ENCODE measurements at places on chromosomes 1 and 21.

- DNase-seq: no peak
Observed at GRCh38 chr21:38929142-38929541, 123.4 kb downstream of the ETS2 start.

GRCh38 chr1:94831641-94832040 is 11.5 kb downstream of the SLC44A3 start:
- DNase-seq: peak; percentile 40

DNA sequence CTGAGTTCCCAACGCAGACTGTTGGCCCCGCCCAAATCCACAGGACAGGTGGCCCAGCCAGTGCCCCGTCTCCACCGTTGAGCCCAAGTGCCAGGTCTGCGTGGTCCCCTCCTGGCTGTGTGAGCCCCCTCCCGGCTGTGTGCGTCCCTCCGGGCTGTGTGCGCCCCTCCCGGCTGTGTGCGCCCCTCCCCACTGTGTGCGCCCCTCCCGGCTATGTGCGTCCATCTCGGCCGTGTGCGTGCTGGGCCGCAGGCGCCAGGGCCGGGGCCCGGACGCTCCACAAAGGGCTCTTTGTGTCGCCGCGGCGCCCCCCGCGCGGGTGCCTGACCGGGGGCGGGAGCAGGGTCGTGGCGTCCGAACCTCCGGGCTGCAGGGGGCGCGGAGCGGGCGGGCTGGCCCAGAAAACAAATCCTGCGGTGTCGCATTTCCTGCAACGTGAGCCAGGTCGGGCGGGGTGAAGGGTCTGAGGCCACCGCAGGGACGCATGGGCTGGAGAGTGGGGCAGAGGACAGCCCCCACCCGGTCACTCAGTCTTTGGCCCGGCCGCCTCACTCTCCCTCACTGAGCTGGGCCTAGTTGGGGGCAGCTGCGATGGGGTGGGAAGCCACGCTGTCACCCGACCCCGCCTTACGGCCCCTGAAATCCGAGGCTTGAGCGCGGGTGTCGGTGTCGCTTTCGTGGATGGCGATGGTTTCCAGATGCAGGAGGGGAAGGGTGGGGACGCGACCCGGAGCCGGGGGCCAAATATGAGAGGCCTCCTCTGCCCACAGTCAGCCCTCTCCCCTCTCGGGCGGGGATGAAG is 18.8 kb downstream of the TNFRSF25 start:
- DNase-seq: no peak

DNA sequence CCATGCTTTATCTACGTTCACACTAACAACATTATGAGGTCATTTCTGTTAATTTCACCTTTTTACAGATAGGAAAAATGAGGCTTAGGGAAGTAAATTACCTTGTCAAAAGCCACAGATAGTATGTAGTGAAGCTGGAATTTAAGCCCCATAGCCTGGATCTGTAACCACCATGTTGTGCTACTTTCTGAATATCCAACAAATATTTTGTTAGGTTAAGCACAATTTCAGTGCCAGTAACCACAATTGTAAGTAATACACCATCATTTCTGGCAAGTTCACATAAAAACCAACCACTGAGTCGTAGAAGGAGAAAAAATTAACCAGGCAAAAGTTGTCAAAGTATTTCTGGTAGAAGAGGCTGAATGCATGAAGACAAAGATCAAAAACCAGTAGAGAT is 593.1 kb upstream of the CAMK1G start:
- no peak for DNase-seq

- no peak for DNase-seq
Observed at GRCh38 chr1:47186267-47187185, 3.3 kb downstream of the PDZK1IP1 start.

GRCh38 chr1:55703726-55704363 is 488.7 kb upstream of the USP24 start:
- DNase-seq: no peak

DNA sequence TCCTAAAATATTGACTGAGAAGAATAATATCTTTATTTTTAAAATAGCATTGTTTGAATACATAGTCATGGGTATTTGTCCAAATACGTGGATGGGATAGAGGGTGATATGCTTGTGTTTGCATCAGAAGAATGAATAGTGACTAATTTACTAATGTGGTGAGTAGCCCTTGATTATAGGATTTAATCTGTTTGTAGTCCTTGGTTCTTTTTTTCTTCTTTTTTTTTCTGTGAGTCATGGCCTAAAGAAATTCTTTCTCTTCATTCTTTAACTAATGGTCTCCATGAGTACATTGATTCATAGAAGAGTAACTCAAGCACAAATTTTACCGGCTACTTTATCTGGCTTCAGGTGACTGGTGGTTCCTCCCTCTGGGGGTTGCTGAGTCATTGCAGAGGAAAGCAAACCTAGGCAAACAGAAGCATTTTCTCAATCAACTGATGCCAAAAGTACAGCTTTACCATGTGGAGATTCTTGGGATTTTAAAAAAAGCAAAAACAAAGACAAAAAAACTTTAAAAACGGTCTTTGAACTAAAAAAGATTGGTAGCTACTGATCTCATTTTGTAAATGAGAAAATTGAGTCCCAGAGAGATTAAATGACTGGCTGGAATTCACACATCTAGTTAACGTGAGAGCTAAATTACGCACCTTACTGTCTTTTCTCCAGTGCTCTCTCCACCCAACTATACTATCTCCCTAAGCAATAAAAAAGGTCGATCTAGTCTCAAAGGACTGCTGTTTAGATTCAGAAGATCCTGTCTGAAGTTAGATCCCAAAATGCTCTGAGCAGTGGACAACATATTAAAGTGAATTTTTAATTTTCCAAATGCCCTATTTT is 40.5 kb downstream of the AK5 start:
- peak; percentile 3 for DNase-seq

- peak; percentile 9 for DNase-seq
Observed at GRCh38 chr1:66207484-66207883, 326.5 kb upstream of the SGIP1 start.

GRCh38 chr1:221283532-221283931 is 404.3 kb downstream of the HLX start:
- DNase-seq: no peak

- peak; percentile 80 for DNase-seq
Observed at GRCh38 chr1:6471086-6471969, 5.4 kb upstream of the TNFRSF25 start.

GRCh38 chr1:208997726-208998312 is 585.7 kb upstream of the CAMK1G start:
- peak; percentile 47 for DNase-seq

DNA sequence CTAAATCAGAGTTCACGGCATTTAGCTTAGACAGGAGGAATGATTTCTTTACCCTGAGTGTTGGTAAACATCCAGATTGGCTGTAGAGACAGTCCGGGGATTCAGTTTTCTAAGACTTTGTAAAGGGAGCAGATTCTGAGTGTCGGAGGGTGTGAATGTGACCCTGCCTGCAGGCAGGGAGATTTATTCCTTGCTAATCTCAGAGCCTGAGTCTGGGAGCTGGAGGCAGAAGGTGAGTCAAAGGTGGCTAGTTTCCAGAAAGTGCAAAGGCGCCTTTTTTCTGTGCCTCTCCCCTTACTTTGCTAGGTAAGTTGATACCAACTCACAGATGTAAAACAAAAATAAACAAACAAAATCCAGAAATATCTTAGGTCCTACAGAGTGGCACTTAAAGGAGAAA is 11.7 kb downstream of the ATP1B1 start:
- peak; percentile 39 for DNase-seq

- DNase-seq: peak; percentile 18
Observed at GRCh38 chr1:20590306-20590777, 1.4 kb downstream of the CDA start.

DNA sequence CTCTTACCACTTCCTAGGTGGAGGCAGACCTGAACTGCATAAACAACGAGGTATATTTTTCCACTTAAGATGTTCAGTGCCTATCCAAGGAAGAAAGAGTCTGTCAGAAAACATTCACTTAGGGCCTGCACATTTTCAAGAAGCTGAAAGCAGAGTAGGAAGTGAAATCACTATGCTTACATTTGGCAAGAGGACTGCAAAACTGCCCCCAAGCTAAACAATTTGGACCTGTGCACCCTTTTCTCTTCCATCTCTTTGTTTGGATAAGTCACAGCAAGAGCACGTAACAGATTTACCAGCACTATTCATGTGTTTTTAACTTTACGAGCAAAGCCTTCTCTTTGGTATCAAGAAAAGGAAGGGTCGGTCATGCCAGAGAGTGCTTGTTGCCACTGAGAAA is 13.2 kb upstream of the BEND5 start:
- DNase-seq: no peak

GRCh38 chr1:201530741-201531531 is 8.0 kb upstream of the NAV1 start:
- peak; percentile 79 for DNase-seq

DNA sequence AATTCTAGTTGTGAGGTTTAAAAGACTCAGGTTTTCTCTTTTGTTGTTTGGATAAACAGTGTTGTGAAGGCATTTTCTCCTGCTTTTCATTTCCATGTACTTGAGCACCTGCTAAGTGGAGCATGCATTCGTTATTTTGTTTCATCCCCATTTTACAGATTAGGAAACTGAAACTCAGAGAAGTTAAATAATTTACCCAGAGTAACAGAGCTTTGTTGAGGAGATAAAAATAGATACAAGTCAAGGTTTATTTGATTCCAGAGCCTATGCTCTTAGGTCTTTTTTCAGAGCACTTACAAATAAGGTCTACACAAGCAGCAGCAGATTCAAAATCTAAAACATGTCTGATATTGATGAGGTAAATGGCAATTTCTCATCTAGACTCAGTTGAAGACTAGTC is 254.7 kb upstream of the PTBP2 start:
- no peak for DNase-seq

GRCh38 chr21:25757531-25757930 is 22.8 kb downstream of the GABPA start:
- DNase-seq: no peak

GRCh38 chr1:91769742-91770141 is 116.2 kb downstream of the TGFBR3 start:
- DNase-seq: no peak

DNA sequence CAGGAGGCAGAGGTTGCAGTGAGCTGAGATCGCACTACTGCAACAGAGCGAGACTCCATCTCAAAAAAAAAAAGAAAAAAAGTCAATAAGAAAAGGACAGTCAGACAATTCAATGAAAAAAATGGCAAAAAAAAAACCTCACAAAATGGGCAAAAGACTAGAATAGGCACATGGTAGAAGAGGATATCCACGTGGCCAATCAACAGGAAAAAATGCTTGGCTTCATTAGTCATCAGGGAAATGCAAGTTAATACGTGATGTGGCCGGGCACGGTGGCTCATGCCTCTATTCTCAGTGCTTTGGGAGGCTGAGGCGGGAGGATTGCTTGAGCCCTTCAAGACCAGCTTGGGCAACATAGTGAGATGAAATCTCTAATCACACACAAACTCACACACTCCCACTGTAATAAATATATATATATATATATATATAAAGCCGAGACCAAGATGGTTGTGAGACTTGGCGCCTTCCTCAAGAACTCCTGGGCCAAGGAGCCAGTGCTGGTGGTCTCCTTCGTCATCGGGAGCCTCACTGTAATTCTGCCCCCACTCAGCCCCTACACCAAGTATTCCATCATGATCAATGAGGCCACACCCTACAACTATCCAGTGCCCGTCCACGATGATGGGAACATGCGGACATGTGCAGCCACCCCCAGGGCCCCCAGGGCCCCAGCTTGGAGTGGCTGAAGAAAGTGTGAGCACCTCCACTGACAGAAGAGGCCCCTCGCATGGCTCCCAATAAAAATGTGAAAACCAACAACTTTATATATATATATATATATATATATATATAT is 22.9 kb upstream of the LEFTY2 start:
- peak; percentile 83 for DNase-seq

GRCh38 chr1:24966724-24967346 is 36.8 kb upstream of the RUNX3 start:
- DNase-seq: peak; percentile 91

DNA sequence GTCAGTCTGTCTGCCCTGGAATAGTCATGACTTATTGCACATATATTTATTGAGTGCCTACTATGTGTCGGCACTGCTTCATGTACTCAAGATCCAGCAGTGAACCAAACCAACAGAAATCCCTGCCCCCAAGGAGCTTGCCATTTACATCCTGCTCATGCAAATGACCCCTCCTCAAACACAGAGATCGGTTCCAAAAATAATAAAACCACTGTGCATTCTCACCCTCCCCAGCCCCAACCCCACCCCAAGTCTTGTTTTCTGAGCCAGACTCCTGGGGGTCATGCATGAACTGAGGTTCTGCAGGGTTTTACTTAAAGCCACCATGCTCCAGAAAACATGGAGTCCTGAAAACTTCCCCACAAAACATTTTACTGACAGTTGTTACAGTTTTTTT is 61.9 kb downstream of the KIAA0040 start:
- no peak for DNase-seq

DNA sequence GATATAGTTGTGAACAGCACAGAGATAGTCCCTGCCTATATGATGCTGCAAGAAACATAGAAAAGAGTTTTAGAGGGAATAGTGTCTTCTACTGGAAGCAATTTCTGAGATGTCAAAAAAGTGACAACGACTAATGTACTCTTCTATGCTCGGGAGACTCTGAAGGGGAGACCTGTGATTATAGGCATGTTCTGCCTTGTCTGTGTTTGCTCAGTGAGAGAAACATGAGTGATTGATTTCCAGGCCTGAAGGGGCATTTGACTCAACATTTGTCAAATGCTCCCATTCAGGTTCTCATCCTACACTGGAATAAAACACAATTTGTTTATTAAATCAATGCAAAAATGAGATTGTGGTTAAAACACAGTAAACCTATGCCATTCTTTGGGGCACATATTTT is 131.8 kb downstream of the CTH start:
- DNase-seq: peak; percentile 72

- DNase-seq: no peak
Observed at GRCh38 chr21:25572861-25573310, 34.4 kb downstream of the MRPL39 start.

- no peak for DNase-seq
Observed at GRCh38 chr1:169105087-169105433, 1.4 kb upstream of the ATP1B1 start.

DNA sequence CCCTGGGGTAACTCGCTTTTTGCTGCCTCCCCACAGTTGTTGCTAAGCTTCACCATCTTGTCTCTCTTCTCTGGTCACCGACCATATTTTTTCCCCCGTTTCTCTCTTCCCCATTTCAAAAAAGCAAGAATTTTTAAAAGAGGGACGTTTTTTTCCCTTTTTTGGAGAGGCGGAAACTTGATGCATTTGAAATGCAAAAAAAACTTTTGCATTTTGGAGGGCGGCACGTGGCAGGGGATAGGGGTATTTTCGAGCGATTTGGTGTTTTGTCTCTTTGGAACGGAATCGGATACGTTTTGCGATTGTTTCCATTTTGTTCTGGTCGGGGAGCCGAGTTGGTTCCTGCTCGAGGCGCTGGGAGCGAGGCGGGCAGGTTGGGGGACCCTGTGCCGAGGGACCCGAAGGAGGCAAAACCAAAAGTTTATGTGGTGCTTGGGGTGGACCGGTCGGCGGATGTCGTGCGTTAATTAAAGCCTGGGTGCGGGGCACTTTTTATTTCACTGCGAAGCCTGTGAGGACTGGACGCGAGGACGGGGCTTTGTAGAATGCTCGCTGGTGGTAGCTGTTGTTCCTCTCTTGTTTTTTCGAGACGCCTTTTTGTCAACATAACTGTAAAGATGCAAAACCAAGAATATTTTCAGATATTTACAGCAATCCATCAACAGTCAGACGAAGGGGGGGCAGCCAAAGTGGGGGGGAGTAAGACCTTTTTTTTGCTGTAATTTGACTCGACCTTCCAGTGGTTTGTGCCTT is 884 bp downstream of the H3-3A start:
- DNase-seq: peak; percentile 43

Measured in epithelial cell of esophagus (primary cell).